ENCODE measurements at places on chromosomes 2 and 18.

GRCh38 chr18:12908706-12909105, 24.7 kb upstream of the PTPN2 start:
- DNase-seq = no peak

- DNase-seq = no peak
Measured at GRCh38 chr2:37230581-37230980, 815 bp downstream of the CEBPZ start.

GRCh38 chr2:100776445-100776844, 43.5 kb upstream of the NPAS2 start:
- no peak for DNase-seq

DNA sequence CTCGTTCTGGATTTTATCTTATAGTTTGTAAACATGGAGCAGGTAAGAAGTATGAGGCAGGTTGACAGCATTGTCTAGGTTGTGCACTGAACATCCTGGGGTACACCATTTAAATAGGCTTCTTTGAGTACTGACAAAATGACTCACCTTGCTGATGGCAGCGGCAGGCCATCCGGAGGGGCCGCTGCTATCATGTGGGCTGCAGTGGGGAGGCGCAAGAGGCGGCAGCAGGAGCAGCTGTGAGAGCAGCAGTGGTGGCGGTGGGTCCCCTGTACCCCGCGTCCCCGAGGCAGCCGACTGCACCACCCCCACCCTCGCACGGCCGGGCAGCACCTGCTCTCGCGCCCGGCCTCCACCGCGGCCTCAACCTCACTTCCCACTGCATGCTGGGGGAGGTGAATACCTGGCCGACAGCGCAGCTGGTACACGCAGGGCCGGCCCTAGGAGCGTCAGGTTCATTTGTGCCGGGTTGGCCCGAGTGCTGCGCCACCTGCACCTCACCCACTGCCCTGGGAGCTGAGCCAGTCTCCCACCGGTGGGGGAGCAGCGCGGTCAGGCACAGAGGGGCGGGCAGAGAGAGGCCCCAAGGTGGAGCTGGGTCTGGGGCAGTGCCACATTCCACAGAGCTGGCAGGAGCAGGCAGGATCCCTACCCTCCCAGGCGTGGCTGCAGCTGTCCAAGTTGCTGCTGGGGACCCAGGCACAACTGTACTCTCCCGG, 154.5 kb upstream of the RBMS1 start:
- DNase-seq = no peak

- DNase-seq = no peak
Measured at GRCh38 chr2:50648041-50648700, 383.8 kb downstream of the NRXN1 start.
